T-helper 9 cell (primary cell): ENCODE measurements at places on chromosomes 2 and 18.

GRCh38 chr18:30927517-30928075, 114.9 kb downstream of the DSC3 start:
- no peak for DNase-seq

DNA sequence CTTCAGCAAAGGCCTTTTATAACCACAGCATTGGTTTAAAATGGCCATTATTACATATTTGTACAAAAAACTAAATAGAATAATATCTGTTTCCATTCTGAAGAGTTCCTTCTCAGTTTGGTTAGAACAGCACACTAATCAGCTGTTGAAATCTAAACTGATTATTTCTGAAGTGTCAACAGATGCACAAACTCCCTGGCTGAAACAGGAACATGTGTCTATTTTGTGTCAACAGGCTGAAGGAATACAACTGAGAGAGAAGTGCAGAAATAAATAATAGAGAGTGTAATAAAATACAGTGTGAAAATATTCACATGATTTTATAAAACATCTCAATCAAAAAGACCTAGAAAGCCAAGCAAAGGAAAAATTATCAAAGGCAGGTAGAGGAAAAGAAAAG, 29.7 kb downstream of the IKZF2 start:
- no peak for DNase-seq

GRCh38 chr18:63578357-63578958, 8.7 kb upstream of the SERPINB13 start:
- no peak for DNase-seq

DNA sequence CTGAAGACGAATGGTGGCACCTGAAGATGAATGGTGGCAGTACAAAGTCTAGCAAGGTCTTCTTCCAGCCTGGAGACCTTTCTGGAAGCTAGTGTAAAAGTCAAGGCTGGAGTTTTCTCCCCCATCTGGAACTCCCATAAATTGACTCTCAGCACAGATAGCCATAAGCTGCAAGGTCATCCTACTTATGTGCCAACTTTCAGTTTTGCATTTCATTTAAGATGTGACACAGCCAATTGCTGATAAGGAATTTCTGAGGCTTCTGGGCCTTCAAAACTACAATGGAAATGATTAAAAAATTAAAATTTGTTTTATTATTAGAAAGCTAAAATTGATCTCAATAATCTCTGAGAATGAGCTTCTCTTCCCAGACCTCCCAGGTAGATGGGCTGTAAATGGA, 10.2 kb downstream of the XDH start:
- no peak for DNase-seq

- peak; percentile 66 for DNase-seq
Observed at GRCh38 chr2:126527836-126528490, 128.0 kb upstream of the GYPC start.

DNA sequence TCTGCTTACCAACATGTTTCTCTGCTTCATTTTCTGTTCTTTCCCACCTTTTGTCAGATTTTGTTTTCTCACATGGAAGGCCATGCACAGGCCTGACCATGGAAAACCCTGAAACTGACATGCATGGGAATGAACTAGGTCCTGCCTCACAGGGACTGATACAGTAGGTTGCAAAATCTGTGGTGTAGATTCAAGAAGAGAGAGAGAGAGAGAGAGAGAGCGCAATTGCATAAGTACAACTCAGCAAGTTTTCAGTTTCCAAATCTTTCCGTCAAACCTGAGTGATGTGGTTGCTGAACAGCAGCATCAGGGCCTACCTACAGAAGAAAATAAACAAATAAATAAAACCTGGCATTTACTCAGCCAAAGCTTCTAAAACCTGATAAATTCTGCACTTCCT, 87.5 kb upstream of the RNF152 start:
- DNase-seq, result no peak

DNA sequence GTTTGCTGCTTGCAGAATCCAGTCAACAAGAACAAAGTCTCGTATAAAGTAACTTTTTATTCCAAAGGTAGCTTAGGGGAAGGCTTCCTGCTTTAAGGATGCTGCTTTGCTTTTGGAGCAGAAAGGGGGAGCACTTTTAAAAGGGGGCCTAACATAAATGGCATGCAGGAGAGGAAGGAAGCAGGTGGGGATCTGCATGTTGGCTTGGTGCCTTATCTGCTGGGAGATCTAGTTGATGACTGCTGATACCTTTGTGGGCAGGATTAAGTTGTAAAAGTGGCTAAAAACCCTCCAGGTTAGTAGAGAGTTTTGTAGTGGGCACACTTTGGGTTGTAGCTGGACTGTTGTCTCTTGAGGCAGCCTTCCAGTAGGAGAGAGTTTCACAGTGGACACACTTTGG, 22.5 kb downstream of the UBR3 start:
- no peak for DNase-seq

- DNase-seq, result no peak
Observed at GRCh38 chr2:43041661-43042360, 184.6 kb downstream of the ZFP36L2 start.

DNA sequence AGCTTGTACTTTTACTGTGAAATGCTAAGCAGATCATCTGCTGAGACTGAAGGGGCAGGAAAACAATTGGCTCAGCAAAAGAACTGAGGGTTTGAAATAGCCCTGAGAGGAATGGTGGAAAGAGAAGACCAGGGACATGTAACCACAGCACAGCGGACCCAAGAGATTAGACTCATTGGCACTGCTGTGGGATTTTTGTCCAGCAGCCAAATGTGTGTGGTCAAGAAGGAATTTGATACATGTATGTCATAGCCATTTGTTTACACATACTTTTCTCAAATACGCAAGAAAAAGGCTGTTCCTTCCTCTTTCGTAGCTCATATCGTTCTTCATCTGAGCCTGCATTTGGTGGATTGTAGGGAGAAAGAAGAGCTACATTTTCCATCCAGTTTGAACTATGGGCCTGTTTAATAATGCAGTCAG, 73.8 kb downstream of the TRABD2A start:
- no peak for DNase-seq

- DNase-seq, result no peak
Observed at GRCh38 chr2:53286345-53286744, 481.3 kb upstream of the CHAC2 start.

DNA sequence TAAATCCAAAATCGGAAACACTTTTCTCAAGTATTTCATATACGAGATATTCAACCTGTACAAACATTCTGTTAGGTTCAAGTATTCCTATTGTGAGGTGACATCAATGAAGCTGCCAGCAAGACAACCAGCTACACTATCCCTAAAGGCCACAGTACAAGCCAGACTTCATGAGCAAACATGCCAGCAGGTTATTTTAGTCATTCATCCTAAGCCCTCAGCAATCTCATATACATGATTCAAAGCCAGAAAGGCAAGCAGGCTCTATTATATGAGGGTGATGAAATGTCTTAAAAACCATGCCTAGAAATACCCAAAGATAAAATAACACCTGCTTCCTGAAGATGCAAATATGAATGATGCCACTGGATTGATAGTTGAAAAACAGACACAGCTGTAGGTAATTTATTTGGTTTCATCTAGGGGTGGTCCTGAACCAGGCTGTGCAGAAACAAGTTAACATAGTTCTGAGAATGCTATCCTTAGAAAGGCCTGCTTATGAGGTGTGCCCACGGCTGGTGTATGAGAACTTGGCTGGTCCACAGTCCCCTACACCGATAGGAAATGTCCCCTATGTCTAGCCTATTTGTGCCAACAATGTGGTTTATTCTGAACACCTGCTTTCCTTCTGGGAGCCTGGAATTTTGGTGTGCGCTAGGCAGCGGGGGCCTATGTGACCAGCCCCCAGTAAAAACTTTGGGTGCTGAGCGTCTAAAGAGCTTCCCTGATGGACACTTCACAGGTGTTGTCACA, 48.2 kb upstream of the KIDINS220 start:
- no peak for DNase-seq

DNA sequence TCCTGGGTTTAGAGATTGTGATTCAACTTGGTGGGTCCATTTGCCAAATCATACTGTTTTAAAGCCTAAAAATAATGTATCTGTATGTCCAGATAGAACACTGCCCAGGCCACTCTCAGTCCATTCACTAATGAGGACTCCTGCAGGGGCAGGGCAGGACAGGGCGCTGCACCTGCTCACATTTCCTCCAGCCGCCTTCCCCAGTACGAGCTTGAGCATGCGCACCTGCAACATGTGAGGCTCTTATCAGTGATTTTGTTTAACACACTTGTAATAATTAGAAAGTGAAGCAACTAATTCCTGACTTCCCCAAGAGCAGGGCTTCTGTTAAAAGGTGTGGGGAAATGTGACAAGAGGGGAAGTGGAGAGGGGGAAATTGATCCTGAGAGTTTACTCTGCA, 89.7 kb downstream of the AFF3 start:
- DNase-seq, result no peak

- DNase-seq, result no peak
Observed at GRCh38 chr2:102103992-102104871, 38.3 kb upstream of the IL1R1 start.

DNA sequence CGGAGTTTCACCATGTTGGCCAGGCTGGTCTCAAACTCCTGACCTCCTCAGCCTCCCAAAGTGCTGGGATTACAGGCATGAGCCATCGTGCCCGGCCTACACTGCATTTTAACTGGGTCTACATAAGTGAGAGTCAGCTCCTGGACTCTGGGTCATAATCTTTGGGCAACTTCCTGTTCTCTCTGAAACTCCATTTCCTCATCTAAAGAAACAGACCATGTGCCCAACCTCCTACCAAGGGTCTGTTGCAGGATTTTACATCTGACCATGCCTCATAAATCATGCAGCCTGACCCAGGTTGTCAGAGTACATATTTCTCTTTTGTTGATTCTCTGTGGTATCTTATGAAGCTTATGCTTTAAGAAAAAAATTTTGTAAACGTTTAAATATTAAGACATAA, 280.4 kb downstream of the ALPK2 start:
- DNase-seq, result no peak

DNA sequence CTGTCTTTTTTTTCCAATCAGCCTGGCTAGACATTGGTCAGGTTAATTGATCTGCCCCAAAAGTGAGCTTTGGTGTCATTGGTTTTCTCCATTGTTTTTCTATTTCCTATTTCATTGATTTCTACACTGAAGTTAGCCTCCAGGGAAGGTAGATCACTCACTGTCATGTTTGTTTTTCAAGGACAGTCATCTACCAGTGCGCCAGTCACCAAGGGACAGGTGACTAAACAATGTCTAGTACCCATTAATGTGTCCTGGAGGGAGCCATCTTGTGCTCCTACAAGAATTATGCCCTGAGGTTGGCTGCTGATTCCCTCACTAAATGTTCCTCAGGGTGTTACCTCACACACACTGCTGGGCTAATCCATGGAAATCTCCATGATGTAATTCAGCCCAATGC, 17.6 kb upstream of the USP40 start:
- no peak for DNase-seq

- no peak for DNase-seq
Observed at GRCh38 chr2:149595056-149595963, 7.7 kb upstream of the MMADHC start.

DNA sequence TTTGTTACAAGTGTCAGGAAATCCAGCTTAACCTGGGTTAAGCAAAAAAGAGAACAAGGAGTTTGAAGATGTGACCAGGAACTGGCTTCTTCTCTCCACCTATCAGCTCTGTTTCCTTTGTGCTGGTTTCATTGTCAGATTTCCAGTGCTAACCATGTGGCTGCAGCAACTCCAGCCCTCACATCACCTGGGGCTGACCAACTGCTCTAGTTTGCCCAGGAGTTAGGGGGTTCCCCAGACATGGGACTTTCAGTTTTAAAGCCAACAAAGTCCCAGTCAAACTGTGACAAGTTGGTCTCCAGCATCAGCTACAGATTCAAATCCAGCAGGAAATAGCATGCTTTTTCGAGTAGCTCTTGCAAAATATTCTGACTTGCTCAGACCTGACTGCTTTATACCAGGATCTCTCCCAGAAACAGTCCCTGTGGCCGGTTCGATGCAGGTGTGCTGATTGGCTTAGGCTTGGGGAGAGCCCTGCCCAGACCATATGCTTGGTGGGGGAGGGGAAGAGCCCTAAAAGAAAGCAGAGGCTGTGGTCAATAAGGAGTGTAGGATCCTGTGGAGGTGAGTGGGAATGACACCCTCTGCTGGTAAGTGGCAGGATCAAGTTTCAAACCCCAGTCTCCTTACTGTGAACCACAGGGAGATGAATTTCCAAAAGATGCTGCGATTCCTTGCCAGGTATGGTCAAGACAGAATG, 49.5 kb downstream of the KCNE4 start:
- DNase-seq, result no peak

DNA sequence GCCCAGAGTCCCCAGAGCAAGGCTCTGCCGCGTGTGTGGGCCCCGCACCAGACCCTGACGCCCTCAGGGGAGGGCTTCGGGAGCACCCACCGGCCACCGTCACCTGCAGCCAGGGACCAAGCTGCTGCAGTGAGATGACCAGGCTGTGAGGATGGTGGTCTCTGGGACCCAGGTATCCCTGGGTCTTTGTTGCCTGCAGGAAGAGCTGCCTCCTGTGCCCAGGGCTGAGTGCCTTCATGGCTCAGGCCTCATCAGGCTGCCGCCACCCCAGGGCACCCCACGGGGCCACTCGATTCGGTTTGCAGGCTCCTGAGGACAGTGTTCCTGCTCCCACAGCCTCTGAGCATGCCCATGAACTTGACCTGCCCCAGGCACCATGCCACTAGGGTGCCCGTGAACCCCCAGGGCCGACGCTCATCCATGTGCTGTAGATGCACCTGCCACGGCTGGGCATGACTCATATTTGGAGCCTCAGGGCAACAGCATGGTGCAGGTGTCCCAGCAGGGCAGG, 109.8 kb downstream of the FAM210A start:
- DNase-seq, result no peak

GRCh38 chr2:99079226-99079625, 62.3 kb upstream of the C2orf15 start:
- no peak for DNase-seq

- DNase-seq, result no peak
Observed at GRCh38 chr2:234252772-234253171, 202.3 kb downstream of the SPP2 start.
